ENCODE measurements at places on chromosomes 1 and 21.

GRCh38 chr1:59666106-59666505 is 148.6 kb upstream of the HOOK1 start:
- DNase-seq, result no peak

DNA sequence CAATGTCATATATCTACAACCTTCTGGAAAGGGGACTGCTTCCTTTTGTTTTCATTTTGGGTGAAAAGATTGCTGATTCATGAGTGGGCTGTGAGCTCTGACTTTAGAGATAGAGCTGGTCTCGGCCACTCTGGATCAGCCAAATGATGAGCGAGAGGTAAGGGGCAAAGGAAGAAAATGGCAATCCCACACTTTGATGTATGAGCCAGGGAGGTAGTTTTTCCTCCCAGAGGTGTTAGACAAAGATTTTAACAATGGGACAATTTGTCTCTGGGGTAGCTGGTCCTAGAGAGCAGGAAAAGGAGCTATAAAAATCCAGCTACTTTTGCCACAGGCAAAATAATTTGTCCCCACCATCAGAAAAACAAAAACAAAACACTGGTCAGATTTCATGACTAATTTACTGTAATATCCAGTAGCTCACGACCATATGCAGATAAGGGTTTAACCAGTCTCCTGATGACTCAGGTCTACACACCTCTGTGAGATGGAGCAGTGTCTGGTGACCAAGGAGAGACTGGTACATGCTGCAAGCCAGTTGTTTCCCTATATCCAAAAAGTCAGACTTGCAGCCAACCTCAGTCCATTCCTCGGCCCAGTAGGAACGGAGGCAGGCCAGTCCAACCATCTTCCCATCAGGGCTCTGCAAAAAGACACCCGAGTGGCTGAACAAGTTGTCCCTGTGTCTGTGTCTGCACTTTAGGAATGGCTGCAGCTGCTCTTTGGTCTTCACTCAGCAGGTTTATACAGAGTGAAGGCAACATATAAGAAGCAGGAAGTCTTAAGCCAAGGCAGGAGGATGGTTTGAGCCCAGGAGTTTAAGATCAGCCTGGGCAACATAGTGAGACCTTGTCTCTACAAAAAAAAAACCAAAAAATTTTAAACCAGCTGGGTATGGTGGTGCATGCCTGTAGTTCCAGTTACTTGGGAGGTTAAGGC is 29.2 kb downstream of the DNASE2B start:
- DNase-seq, result no peak

GRCh38 chr1:224670506-224670905 is 54.4 kb downstream of the CNIH3 start:
- no peak for DNase-seq

DNA sequence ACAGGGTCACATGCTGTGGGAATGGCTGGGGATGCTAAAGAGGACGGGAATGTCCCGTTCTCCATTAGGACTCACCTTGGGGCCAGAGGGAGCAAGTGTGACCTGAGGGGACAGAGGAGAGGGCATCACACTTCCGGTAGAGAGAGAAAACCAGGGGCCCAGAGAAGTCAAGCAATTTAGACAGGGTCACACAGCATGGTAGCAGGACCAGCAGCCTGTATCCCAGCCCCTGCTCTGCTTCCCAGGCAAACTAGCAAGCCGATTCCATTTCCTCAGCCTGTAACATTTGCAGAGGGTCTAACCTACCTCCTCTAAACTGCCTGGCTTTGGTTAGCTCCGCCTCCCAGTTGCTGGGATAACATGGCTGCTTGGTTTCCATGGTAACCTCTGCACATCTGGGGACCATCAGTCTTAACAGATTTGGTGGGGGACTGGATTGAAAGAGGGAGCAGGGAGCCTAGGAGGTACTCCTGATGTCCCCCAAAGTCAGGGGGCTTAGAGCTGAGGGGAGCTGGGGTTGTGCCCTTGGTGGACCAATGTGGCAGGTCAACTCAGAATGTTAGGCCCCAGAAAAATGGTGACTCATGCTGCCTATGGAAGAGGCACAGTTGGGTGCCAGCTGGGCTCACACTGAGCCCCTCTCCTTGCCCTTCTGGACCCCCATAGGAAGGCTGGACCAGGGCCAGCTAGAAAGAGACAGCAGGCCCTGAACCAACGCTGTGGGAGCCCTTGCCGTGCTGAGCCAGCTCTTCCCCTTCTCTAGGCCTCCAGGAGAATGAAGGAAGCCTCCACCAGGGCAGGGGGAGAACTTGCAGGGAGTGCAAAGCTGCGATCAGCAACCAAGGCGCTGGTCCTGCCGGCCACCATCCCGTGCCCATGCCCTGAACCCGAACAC is 9.5 kb downstream of the COL16A1 start:
- no peak for DNase-seq

DNA sequence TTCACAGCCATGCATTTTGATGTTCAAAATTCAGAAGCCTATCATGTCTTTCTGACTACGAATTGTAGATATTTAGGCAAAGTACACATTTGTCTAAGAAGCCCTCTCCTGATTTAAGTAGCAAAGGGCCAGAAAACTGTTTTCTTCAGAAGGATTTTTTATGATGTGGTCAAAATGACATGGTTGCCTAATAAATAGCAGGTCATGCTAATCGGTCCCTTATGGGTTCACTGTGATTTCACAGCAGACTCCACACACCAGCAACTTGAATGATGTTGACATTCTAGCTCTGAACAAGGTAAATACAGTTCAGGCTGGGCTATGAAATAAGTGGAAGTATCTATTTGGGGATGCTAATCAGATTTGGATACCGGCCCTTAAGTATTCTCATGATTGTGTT is 178.7 kb upstream of the DPYD start:
- DNase-seq, result no peak

Measured in RWPE2 (cell line).